ENCODE measurements at places on chromosomes 6 and 20.

DNA sequence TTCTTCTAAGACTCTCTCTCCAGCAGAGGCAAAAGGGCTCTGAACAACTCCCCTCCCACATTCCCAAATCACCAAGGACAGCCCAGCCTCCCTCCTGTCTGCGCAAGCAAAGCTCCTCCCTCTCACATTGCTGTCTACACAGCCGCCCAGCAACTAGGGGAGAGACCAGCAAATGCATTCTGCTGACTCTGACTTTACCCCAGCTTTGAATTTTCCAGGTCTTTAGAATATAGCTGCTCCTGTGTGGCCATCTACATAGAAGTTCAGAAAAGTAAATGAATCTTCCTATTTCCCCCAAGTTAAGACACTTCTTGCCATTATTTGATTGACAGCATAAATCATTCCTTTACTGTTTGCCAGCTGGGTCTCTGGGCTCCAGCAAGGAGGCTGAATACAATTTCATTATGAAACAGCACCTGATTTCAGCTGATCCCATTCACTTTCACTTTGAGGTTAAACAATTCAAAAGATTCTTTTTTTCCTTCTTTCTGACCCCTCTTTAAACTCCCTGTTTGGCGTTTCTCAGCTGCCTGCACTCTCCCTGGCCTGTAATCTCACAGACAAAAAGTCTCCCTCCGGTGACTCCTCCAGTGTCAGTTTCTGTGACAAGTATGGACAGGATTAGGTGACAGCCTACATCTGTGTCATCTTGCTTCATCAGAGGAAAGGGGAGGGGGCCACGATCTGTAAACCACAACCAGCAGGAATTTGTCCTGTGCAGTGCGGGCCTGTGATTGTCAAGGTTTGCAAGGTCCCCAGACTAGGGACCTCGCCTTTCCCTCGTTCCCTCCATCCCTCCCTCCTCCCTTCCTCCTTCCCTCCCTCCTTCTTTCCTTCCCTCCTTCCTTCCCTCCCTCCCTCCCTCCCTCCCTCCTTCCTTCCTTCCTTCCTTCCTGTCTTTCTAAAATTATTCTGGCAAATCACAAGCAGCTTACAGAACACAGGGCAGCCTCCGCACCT, 205.6 kb upstream of the RIN2 start:
- no peak for DNase-seq

GRCh38 chr6:130906736-130907381, 79.7 kb downstream of the SMLR1 start:
- no peak for DNase-seq

- no peak for DNase-seq
These were observed 140.1 kb upstream of the SPACA1 start for GRCh38 chr6:87907521-87907920.

DNA sequence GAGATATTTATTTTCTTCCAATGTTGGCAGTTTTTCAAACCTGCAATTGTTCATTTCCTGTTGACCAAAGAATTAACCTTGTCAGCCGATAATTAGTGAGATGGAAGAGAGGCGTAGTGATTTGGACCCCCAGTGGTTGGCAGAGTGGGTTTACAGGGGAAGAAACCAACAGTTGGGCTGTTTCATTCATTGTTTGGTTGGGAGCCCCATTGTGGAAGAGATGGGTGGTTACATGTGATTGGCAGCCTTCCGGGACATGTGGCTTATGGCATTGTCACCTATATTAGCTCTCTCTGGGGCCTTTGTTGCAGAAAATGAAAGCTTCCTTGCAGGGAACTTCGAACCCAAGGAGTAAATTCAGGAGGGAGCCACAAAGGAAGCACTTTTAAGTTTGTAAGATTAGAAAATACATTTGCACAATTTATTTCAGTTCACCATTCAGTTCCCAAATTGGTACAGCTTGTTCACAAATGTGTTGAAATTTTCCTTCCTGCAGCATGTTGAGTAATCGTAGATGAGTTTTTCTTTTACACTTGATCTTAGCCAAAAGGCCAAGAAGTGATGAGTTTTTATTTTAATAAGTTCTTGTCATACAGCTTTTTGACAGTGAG, 50.3 kb upstream of the CDKAL1 start:
- DNase-seq = no peak

DNA sequence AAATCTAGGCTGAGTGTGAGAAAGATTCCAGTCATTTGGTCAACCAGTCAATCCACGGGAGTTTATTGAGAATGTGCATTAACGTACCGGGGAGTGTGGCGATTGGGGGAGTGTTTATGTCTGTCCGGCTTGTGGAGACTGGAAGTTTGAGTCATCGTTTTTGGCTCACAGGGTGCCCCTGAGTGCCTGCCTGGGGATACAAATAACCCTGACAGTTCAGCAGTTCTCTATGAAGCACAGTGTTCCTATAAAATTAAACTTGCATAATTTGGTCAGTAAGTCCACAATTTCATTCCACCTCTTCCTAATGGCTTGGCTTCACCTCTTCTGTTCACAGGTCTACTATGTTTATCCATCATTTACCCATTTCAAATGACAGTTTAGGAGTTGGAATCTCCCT, 72.6 kb upstream of the PLEKHG1 start:
- no peak for DNase-seq
